ENCODE measurements at places on chromosomes 6 and 20.

DNA sequence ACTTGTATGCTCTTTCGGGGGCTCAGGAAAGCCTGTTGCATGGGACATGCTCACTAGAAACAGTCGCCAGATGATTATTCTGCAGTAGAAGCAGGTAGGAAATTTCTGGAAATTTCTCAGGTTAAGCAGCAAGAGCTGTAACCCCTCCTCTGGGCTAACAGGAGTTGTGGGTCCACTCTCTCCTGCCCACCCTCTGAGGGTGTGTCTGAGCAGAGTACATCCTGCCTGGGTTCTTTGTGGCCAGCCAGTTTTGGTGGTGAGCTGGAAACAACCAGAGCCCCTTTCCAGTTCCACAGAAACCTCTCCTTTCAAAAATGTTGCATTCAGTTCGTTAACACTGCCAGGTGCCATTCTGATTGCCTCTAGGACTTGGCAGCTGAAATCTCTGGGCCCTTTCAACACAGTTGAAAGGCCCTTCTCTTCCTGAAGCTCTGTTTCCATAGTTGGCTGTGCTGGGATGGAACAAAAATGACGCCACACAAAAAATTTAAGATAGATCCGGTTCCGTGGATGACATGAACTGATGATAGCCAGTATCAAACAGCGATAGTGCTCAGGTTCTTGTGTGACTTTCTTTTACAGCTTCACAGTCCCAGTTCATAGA is 38.5 kb downstream of the PLCG1 start:
- DNase-seq = no peak

- DNase-seq = no peak
Observed at GRCh38 chr6:150857062-150857944, 8.2 kb upstream of the MTHFD1L start.

GRCh38 chr20:58544286-58544685 is 29.1 kb upstream of the APCDD1L start:
- DNase-seq = no peak

DNA sequence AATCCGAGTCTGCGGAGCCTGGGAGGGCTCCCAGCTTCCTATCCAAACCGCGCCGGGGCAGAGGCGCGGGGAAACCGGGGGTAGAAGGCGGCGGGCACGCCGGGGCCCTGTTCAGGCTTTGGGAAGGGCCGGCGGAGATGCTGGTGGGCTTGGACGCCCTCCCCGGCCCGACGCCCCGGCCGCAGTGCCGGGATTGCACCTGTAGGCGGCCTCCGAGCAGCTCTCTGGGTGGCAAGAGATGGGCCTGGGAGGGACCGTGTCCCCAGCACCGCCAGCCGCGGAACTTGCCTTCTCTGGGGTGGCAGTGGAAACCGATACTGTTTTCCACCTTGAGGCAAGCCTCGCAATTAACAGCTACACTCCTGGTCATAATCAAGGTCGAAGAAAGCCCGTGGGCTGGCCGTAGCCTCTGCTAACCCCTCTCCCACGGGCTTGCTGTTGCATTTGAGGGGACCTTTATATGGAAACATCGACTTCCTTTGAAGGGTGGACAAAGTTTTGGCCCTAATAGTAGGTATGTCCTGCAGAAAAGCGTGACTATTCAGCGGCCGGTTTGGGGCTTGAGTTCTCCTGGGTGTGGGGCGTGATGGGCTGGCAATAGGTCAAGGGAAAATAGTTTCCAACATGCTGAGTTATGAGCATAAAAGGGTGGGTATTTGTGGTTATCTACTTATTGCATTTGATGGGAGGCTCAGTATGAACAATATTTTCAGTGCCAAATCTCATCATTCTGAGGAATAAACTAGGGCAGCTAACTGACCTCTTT is 1.1 kb upstream of the JAG1 start:
- no peak for DNase-seq

DNA sequence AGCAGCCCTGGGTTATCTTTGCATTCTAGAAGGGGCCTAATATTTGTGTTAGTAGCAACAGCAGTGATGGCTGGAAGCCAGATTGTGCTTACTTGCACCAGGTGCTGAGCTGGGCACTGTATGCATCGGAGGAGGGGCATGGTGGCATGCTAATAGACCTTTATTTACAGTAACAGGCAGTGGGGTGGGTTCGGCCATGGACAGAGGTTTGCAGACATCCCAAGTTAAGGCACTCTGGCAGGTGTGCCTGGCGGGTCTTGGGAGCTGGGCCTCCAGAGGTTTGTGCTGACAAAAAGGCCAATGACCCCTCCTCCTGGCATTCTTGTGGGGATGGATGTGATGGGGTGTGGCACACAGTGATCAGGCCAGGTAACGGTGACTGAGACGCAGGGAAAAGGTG is 39.0 kb upstream of the CD93 start:
- DNase-seq = no peak

DNA sequence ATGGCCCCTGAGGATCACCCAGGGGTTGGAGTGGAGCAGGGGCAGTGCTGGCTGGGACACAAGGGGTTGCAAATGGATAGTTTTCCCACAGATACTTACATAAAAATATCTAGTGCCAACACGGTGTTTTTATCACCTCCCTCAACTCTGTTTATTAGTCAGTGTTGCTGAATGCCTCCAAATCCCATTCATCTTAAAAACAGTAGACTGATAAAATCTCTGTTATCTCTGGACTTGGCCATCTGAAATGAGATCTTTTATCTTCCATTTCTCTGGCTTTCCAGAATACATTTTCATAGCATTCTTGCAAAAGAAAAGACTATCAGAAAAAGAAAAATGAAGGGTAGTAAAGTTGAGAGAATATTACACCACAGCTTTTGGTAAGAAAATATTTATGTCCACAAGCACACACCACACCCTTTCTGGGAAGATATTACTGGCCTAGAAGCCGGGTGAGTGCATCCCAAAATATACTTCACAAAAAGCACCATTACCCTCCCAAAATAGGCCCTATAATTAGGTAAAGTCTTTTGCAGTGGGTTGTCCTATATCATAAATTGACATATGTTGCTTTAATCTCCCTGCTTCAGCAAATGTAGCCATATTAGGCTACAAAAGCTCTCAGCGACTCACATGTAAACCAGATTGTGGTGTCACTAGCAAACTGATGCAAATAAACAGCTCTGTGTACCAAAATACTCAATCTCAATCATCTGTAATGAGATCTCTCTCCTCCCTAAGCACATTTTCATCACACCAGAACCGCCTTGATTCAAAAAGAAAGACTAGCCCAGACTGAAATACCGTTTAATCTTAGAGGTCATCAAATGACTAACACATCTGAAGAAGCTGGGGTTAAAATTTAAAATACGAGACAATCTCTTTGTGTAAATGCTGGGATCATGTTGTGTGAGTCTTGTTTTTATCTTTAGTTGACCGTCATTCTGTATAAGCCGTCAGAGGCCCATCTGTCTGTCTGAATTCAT is 96.7 kb downstream of the FYN start:
- no peak for DNase-seq

Measured in hematopoietic multipotent progenitor cell treated with erythropoietin and hydrocortisone succinate and interleukin-3 and kit ligand, for 17 days (in vitro differentiated cells).